Heart right ventricle (tissue), 16 donors: ENCODE measurements at places on chromosomes 1 and 21. TPM values are rescaled to one million over a fixed set of nuclear protein-coding genes. Genes with fewer than 3 reads are reported as not detected.

CLEC20A gene
- not detected for total RNA-seq

EDARADD gene
- 0.57 TPM for total RNA-seq

AMY1A gene
- not detected for total RNA-seq

NHLH1 gene
- total RNA-seq, result not detected

GRCh38 chr1:198638894-198639635 lies at the start of gene PTPRC:
Gene PTPRC (plus strand): TSS chr1:198639040. CDS start chr1:198639269, 229 bp downstream.
- no peak for DNase-seq

DNA sequence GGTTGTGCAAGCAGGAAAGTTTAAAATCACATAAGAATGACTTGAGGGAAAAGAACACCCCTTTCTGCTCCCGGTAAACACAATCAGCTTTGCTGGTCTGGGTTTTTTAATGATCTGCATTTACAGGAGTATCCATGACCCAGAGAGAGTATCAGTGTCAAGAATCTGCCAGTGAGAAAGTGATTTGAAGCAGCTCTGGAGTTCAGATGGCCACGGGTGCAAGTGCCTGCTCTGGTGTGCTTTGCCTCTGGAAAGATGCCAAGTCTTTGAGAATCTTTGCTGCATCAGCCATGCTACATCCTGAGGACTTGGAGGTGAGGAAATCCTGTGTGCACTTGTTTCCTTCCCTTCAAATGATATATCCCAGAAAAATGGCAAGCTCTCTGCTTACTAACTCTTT lies 18.6 kb upstream of the MYSM1 start:
- no peak for DNase-seq

DNA sequence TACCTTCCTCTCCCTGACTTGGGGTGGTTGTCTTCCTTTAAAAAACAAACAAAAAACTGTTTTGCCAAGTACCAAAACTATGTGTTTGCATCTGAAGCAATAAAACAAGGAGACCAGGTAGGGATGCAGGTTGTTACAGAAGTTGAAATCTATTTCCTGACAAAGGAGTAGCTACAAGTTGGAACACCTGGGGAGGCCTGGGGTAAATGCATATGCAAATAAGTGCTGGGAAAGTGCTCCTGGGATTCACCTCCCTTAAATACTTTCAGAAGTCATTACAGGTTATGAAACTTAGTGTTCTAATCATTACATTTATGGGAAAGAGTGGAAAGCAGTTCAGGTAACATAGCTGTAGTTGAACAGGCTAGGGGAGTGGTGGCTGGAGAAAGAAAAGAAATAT lies 1.9 kb upstream of the TSNAX start:
- DNase-seq, result no peak

DNA sequence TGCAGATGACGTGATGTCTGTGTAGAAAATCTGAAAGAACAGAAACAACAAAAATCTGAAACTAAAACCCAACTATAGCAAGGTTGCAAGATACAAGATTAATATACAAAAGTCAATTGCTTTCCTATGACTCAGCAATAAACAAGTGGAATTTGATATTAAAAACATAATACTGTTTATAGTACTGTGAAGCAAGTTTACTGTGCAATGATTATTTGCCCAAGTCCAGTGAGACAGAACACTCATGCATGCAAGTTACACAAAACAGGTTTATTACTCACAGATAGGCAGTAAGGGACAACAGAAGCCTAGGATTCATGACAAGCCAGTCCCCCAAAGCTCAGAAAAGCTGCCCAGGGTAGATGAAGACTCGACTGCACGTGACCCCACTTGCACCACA lies 62.4 kb upstream of the RAB4A start:
- no peak for DNase-seq

DNA sequence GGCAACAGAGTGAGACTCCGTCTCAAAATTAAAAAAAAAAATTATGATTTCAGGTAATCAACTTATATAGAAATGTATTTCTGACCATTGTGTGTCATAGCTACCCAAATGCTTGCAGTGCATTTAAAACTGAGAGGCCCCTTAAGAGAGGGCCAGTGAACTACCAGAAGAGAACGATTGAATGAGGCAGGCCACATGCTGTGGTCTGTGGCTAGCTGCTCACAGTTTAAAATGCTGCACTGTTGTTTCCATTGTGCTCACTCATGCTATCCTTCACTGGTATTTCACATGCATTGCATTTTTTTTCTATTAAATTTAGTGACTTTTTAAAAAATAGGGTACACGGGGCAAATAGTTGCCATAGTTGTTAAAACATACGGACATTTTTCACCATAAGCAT lies 26.0 kb downstream of the CHML start:
- DNase-seq, result no peak

DNA sequence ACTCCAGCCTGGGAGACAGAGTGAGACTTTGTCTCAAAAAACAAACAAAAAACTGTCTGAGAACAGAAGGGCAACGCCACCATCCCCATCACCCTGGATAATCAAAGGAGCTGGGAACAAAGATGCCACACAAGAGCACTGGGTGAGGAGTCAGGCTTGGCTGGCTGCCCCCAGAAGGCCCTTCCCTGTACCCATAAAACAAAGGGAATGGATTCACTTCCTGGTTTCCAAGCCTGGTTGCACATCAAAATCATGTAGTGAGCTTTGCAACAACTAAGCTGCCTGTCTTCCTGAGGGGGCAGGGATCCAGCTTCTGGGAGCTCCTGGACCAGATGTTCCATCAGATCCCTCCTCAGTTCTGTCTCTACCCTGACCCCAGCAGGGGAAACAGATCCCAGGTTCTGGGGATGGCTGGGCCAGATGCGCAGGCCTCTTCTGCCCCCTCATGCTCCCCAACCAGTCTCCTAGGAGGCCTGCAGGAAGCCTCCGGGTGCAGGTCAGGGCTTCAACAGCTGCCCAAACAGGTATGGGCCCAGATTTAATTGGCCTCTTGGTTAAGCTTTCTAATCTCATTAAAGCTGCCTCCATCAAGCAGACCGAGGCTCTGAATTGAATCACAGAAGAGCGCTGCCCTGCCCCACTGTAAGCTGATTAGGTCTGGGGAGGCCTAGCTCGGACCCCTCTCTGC lies 97.8 kb downstream of the MRPL37 start:
- DNase-seq, result no peak

GRCh38 chr1:32353431-32353830 lies 8.9 kb downstream of the FAM229A start:
- DNase-seq, result no peak

DNA sequence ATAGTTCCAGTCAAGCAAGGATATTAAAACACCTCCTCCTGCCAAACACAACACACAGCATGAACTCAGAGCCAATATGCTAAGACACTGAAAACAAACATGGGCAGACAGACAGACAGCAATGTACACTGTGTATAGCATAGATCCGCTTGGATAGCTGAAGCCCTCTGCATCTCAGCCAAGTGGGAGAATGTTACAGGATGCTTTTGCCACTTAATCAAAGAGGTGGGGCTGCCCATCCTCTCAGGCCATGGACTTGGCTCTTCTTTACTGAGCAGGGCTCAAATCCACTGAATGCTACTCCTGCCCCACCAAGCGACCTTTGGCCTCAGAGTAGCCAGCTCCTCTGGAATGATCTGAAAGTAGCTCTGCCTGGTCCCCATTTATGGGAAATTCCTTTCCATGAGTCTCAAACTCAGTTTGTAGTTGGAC lies 64.7 kb upstream of the NGF start:
- DNase-seq, result no peak
